OCI-M1 (cell line): ENCODE measurements at places on chromosomes 7 and 10.

- no peak for DNase-seq
Observed at GRCh38 chr7:39084349-39084748, 106.6 kb downstream of the POU6F2 start.

- DNase-seq: no peak
Observed at GRCh38 chr7:2445898-2446555, 30.2 kb downstream of the GRIFIN start.

- DNase-seq: no peak
Observed at GRCh38 chr10:49138361-49138891, 4.6 kb upstream of the FAM170B start.

GRCh38 chr7:107971613-107972012, 31.3 kb downstream of the LAMB1 start:
- peak; percentile 26 for DNase-seq

GRCh38 chr10:129533281-129533680, 66.2 kb downstream of the MGMT start:
- no peak for DNase-seq

DNA sequence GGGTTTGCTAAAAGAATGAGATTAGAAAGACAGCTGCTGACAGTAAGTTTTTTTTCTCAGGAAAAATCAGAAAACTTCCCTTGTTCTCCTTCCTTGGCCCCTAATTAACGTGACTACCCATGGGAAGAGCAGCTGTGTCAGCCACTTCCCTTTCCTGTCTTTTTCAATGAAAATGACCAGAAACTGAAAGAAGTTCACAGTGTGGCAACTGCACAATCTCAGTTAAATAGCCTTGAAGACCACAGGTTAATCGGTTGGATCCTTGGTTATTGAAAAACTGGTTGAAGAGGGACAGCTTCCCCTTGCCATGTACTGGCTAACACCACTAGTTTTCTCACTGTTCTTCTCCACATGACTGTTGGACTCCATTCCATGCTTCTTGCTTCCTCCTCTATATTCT, 148.8 kb upstream of the AGR3 start:
- DNase-seq: peak; percentile 22
